GF-D8 (cell line): ENCODE measurements at places on chromosomes 2 and 18.

- DNase-seq: peak; percentile 69
Observed at GRCh38 chr2:184598316-184599053, at the start of gene ZNF804A. TSS of gene ZNF804A (plus strand) at chr2:184598529. CDS start at chr2:184598960, 431 bp downstream.

GRCh38 chr2:236342951-236343350 lies 78.7 kb upstream of the ASB18 start:
- no peak for DNase-seq

DNA sequence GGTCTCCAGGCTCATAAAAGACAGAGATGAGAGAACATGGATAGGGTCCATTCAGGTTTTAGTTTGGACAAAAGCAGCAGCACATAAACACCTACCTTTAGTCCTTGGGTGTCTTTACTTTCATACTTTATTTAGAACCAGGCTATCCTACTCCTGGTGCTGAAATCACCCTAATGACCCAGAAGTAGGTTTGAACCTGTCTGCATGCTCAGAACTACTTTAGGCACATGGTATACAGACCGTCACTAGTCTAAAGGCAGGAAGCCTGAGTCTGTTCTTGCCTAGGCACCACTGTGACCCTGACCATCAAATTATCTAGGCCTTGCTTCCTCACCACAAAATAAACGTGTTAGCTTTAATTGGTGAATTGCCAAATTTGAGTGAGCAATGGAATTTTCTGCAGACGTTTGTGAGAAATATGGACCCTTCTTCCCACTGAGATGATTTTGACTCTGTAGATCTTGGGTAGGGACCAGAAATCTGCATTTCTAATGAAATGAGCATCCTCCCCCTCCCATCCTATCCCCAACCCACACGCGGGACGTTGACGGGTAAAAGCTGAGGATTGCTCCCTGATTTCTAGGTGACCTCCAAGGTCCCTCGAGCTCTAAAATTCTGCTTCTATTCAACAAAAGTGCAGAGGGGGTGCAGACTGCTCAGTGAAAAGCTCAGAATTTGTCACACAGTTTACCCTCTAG lies 75.1 kb downstream of the PLEKHM3 start:
- DNase-seq: no peak

DNA sequence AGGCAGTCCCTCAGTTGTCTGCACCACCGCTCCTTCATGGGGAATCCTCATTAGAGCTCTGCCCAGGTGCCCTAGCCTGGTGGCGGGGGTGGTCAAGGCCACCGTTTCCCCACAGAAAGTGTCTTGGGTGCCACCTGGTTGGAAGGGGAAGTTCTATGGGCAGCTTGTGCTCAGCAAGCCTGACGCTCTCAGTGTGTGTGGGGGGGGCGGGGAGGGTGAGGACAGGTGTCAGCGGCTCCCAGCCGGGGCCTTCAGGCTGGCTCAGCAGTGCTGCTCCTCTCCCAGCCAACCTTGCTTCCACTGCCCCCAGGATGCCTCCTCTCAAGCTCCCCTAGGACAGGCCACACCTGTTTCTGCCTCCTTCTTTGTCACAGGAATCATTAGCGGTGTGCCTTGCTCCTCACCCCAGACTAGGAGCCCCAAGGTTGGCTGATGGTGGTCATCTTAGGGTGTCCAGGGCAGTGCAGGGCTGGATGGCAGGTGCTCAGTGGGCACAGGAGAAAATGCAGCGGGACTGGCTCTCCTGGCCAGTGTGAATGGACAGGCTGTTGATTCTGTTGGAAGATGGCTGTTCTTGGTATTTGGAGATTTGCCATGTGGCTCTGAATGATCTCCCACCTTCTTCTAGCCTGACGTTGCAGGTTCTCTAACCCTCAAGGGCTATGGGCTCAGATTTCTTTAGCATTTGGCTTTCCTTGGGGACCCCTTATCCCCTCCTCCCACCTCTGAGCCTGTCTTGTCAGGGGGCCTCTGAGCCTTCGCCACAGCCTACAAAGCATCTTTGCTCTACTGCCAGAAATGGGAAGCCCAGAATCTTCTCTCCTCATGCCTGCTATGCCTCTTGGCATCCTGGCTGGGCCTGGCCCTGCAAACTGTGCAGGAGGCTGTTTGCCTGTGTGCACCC lies 185.8 kb upstream of the HS6ST1 start:
- peak; percentile 15 for DNase-seq

GRCh38 chr2:179987916-179988315 lies 19.2 kb downstream of the CWC22 start:
- DNase-seq: no peak

DNA sequence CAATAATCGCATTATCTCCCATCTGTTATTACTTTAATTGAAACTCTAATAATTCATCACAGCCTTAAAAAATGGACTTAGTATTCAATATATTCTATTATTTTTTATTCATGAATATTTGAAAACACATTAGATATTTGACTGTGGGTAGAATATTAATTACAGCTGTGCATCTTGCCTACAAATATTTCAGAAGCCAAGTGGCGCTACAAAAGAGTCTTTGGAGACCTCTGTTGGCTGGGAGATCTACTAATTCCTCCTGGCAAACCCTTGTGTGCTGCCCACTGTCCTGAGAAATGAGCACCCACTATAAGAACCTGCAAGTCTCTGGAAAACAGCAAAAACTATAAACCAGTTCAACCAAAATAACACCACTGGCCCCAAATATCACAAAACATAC lies 54.5 kb downstream of the PRELID3A start:
- DNase-seq: no peak

DNA sequence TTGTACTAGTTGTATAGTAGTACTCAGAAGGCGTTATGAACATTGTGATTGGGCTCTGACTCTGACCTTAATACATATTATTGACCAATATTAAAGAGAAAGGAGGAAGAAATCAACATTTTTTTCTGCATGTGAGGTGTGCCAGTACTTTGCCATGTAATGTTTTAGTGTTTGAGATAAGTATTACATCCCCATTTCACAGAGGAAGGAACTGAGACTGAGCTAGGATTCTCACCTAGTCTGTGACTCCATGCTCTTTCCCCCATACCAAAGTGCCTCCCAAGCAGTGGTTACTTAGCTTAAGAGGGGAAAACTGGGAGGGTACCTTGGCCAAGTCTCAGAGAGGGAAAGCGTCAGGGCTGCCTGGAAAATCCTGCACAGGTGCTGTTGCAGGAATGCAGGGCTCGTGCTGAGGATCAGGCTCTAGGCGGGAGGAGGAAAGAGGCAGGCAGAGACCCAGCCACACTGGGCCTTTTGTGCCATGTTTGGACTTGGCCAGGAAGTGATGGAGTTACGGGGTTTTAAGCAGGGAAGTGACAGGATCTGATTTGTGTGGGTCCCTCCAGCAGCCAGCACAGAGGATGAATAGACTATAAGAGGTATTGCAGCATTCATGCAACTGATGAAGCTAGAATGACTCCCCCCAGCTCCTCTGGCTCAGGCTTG lies 1.7 kb downstream of the PNKD start:
- no peak for DNase-seq

DNA sequence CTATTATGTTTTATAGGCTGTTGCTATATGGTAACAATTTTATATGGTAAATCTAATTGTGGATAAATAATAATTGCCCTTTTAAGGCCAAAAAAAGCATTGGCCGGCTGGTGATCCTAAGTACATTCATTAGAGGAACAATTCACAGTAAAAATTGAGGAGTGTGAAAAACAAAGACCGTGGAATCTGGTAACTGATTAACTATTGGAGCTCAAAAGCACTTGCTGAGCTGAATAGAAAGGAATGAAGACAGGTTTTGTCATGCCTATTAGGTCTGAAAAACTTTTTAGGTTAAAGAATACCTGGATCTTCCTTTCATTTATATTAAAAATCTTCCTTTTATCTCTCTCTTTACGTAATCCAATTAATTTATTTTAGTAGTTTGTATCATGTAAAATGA lies 18.5 kb upstream of the RBBP8 start:
- DNase-seq: no peak

- DNase-seq: no peak
Observed at GRCh38 chr2:3334392-3335345, 42.9 kb downstream of the EIPR1 start.

GRCh38 chr2:70513738-70514137 lies 39.9 kb downstream of the TGFA start:
- no peak for DNase-seq
